Stimulated activated CD4-positive, alpha-beta T cell treated with anti-CD3 and anti-CD28 coated beads, TNF-alpha, amount 100 ng/mL, for 4 hours (primary cell): ENCODE measurements at places on chromosomes 4 and X.

DNA sequence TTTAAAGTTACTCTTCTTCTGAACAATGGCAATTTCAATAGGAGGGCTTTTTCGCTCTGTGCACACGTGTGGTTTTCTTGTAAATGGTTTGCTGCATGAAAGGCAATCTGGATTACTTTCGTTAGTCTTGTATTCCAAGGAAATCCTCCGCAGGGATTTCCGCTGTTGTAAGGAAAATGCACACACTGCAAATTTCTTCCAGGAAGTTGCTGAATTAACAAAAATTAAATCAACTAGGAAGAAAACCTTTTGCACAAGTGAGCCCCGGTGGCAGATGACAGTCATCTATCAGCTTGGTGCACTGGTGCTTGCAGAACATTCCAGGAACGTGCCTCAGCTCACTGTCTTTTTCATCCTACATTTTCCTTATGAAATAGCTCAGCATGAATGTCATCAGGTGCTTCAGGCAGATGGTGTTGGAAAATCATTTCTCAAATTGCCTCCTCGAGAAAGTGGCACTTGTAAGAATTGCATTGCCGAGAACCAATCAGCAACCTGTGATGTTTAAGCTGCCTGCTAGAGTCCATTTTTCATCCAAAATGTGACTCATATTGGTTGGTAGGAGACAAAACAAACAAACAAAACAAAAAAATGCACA lies 272.4 kb upstream of the VCX start:
- no peak for DNase-seq

DNA sequence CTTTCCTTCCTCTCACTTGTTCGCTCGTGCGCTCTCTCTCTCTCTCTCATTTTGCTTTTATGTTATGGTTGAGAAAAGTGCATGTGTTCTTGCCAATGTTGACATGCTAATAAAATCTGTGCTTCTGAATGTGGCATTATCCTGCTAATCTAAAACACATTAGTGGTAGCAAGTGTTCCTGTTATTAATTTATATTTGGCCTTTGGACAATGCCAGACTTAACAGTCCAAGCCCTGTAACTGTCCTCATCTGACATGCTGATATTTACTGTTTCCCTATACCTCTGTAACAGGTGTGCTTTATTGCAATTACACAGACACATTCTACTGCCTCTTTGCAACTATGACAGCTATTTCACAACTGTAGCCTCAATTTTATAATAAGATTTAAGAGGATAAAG lies 2.7 kb downstream of the PPARGC1A start:
- DNase-seq, result no peak

DNA sequence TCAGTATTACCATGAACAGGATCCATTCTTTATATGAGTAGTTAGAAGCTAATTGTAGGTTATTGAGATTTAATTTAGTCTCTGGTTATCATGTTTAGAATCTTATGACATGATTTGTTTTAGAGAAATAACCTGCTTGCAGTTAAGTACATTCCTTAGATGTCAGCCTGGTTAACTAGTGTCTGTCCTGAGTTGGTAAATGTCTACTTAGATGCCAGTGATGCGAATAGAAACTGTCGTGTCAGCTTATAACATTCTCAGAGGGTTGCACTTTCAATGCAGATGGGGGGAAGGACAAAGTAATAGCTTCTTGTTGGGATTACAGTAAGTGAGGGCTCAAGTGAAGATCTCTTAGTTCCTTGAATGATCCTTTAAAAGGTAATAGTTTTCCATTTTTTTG lies 227.8 kb upstream of the SPRY1 start:
- DNase-seq, result no peak

DNA sequence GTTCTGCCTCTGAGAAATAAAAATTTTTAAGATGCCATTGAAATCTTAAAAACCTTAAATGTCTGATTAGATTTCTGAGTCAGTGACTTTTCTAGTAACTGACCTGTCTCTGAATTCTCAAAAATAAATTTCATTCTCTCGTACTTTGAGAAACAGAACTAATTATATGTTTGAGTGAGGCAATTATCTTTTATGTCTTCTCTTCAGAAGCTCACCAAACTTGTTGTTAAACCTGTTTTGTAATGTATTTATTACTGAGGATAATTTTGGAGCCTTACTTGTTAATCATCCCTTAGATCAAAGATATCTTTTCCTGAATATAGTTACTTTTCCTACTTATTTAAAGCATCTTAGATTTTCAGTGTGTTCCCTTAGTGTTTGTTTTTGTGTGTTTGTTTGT lies 64.5 kb upstream of the MMAA start:
- DNase-seq, result no peak

DNA sequence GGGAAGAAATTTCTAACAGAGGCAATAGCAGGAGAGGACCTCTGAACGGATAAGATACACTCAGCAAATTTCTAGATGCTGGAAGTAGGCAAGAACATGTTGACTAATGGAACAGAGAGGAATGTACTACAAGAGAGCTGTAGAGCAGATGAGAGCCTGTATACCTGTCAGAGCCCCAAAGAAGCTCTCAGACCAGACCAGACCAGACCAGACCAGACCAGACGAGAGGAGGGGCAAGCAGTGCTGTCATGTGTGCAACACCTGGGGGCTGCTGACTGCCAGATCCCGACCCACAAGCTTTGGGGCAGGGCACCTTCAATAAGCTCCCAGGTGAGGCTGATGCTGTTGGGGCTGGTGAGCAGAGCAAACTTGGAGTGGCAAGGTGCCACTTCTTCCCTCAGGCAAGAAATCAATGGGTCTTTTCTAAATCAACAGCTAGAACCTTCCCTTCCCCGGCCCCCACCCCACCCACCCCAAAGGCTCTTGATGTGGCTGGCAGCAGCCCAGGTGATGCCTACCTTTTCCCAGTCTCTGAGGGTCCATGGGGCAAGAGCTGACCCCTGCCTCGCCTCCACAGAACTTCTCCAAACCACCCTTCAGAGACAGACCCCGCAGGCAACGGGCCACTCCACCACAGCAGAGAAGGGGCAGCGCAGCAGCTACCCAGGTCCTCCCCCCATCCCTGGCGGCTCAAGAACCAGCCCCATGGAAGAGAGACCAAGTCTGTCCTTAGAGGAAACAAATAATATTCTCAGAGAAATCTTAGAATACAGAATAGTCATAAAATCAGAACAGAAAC lies 32.7 kb downstream of the MECP2 start:
- DNase-seq, result no peak

DNA sequence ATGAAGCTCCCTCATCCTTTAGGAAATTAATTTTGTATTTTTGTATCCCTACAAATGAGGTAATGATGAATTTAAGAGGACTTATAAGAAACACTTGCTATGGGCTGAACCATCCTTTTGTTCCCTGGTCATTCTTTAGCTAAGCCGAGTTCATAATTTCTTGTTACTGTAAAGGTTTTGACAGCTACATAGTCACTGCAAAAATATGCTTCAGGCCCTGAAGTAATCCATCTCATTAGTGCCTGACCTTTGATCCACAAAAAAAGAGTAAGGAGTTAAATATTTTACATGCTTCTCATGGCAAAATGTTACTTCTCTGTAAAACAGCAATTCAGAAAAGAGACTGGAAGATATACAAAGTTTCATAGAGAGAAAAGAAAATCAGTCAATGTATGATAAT lies 290.6 kb upstream of the SLIT2 start:
- DNase-seq, result no peak

DNA sequence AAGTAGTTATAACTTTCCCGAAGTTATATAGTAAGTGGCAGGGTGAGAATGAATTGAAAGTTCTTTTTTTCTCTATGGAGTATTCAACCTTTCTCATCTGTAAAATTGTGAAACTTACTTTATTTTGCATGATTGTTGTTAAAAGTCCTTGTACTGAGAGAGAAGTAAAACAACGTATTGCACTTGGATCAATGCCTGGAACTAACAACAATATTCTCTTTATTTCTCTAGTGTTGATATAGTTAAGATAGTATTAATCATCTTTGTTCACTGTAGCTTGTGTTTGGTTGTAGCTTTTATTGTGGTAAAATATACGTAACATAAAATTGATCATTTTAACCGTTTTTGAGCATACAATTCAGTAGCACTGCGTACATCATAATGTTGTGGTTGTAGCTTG lies 48.7 kb downstream of the STIM2 start:
- no peak for DNase-seq

DNA sequence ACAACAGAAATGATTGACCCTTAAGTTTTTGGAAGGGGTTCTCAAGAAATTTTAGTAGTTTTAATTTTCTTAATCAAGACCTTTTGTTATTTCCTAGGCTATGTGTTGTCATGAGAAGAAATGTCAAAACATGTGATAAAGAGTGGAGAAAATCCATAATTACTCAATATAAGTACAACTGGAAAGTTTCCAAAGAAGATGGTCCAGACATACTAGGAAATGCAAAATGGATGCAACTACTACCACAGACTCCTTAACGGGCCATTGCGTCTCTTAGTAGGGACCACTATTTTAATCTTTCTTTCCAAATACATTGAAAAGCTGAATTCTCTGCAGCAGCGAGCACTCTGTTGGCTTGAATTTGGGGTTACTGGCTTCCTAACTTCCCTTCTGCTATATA lies 148.8 kb downstream of the NWD2 start:
- DNase-seq, result no peak

- no peak for DNase-seq
Measured at GRCh38 chr4:1207603-1208265, 35.4 kb upstream of the SPON2 start.

- DNase-seq, result no peak
Measured at GRCh38 chr4:72631296-72631695, 62.3 kb upstream of the ADAMTS3 start.

- no peak for DNase-seq
Measured at GRCh38 chrX:97494756-97495372, 611.2 kb downstream of the RPA4 start.

DNA sequence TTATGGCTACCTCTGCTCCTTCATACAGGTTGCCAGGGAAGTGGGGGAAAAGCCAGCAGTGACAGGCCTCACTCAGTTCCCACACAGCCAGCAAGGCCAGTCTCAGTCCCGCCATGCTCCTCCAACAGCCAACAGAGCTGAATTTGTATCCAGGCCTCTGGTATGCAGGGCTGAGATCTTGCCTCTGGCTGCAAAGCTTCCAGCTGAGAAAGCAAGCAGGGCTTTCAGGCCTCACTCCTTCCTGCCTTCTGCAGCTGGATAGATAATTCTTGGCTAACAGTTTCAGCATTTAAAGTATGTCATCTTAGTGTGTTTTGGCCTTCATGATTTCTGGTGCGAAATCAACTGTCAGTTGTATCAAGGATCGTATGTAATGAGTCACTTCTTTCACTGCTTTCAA lies 103.6 kb downstream of the GNL3L start:
- DNase-seq, result no peak

- DNase-seq, result no peak
Measured at GRCh38 chr4:2350982-2351381, 67.5 kb downstream of the ZFYVE28 start.

DNA sequence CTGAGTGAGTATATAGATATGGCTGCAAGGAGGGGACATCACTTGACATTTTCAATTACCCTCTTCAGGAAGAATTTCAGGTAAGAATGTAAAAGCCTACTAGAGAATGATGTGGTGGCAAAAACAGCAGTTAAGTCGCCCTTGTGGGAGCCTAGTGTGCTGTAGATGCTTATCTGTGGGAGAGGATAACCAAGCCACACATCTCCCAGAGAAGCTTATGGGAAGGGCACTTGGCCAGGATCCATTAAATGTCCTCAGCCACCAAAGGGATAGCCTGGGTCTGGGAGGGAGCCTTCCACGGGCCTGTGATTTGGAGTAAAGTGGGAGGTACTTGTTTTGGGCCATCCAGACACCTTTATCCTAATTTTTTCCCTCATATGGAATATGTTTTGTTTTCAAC lies 41.3 kb upstream of the BCLAF3 start:
- no peak for DNase-seq

GRCh38 chr4:128707864-128708263 lies 101.6 kb upstream of the JADE1 start:
- no peak for DNase-seq

GRCh38 chr4:54054501-54054900 lies 9.9 kb downstream of the CHIC2 start:
- no peak for DNase-seq

DNA sequence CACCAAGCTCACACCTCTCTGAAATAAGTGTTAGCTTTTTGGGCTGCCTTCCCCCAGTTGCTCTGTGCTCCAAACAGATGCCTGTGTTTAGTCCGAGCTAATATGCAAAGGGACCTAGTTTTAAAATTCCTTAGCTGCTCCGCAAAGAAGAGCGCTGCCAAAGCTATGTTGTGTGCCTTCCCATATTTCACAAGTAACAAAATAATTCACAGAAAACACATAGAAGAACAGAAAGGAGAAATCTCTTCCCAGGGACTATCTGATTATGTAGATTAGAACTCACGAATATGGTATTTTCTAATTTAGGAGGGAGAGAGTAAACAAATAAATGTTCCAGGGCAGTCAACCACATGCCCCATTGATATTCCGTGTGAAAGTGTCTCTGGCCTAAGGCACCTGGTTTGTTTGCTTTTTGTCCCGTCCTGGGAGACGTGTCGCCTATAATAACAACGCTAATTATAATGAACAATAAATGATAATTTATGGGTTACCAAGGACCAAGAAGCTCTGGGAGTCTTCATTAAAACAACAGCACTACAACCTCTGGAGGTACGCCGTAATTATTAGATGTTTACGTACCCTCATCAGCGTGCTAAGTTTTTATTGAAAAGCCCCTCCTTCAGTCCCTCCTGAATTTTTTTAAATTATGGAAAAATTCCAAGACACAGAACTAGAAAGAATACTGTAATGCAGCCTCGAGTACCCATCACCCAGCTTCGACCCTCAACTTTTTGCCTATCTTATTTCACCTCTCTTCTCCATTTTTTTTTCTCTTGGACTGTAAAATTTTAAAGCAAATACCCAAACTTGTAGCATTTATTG lies 1.2 kb upstream of the CCNG2 start:
- no peak for DNase-seq

- no peak for DNase-seq
Measured at GRCh38 chr4:154609532-154609931, 2.9 kb downstream of the FGG start.

- no peak for DNase-seq
Measured at GRCh38 chrX:39164212-39164611, 363.0 kb downstream of the MID1IP1 start.

GRCh38 chr4:169079942-169080827 lies 70.1 kb upstream of the CBR4 start:
- no peak for DNase-seq

DNA sequence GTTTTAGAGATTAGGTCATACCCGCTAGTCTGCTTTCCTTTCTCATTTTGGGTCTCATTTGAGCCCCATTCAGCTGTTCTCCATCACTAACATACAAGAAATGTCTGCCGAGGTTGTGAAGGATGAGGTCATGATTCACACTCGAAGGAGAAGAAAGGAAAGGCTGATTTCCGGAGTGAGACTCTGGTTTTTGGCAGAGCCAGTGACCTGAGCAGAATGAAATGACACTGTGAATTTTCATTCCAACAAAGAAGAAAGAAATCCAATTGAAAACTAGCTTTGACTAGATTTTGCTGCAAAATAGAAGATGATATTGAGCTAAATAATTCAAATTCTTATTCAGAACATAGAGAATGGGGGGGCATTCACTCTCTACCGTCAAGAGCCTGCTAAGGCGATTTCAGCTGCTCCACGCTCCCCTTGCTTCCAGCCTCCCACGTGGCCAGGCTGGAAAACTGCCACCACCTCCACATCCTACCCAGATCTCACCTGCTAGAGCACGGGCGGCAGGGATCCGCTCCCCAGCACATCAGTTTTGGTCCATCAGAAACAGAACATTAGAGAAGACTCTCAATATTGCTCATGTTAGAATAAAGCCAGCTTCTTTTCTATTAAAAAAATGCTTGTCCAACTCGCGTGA lies 39.0 kb downstream of the F11 start:
- DNase-seq, result no peak

- DNase-seq, result no peak
Measured at GRCh38 chr4:113173793-113174264, 124.4 kb downstream of the ANK2 start.

GRCh38 chrX:17616936-17617335 lies 120.4 kb upstream of the SCML1 start:
- no peak for DNase-seq
